LNCaP clone FGC (cell line): ENCODE measurements at places on chromosomes 2 and 18.

DNA sequence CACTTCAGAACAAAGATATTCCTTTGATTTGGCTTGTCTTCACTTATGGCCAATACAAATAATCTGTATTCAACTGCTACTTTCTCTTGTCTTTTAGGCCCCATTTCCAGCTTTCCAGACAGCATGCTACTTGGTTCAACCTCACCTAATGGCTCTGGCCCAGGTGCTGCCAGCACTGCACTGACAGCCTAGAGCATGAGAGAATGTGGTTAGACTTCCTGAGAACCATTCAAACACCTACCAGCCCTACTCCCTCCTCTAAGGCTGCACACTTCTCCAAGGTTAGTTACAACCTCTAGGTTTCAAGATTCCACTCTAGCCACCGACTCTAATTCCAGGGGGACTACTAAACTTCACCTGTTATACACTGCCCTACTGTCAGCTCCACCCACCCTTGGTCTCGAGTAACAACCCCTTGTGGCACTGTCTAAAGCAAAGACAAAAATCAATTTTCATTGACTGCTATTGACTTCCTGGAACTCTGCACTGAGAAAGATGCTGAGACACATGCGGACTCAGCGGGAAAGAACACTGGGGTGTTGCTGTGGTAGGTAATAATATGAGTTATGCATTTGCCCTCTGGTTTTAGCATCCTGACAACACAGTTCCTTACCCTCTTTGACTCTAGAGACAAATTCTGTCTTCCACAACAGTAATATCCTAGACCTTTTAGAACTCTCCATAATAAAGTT, 38.2 kb downstream of the PLEKHM3 start:
- DNase-seq = no peak

- no peak for DNase-seq
Measured at GRCh38 chr2:240888130-240888889, 7.6 kb downstream of the MAB21L4 start.

- DNase-seq = no peak
Measured at GRCh38 chr2:29009711-29010677, 28.9 kb downstream of the TOGARAM2 start.

DNA sequence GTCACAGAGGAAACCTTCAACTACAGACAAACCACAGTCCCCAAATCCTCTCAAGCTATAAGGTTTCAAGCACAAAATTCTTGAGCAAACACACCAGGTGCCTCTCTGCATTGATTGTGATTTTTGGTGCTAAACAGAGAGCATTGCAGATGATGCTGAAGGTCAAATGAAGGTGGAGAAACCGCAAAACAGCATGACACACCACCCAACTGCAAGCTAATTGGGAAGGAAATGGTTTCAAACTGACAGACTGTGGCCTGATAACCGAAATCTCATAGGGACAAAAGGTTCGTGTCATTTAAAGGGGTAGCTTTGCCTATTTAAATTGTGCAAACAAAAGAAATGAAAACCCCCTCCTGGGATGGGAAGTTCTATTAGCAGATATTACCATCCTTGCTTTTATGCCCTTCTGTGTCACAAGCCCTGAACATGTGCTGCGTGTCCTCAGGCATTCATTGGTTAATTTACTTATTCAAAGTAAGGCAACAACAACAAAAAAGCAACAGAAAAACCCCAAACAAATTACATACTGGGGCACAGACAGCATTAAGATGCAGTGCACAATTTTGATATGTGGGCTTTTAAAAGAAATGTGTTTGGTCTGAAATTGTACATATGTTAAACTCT, 154.9 kb downstream of the AQP4 start:
- DNase-seq = no peak

DNA sequence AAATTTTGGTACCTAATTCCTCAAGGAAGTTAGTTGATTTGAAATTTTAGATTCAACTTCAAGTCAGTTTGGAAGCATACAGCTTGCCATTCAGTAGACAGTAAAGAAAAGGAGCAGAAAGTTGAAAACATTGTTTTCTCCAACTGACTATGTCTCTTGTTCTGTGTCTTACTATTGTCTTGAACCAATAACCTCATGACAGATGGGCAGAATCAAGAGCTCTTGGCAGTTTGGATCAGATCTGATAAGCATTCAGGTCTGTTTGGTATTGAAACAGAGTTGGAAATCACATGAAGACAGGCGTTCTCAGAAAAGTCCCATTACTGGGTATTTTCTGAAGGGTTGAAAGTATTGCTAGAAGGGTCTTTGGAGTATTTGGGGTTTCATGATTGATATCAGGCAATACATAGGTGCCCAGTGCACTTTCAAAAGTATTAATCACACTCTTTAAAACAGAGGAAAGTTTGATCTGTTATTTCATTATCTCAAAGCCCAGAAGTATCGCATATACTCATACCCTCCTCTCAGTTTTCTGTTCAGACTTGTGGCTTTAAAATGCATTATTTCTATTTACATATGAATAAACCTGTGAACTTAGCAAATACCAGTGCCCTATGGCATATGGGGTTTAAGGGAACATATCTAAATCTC, 428.4 kb upstream of the ZEB2 start:
- DNase-seq = peak; percentile 18

DNA sequence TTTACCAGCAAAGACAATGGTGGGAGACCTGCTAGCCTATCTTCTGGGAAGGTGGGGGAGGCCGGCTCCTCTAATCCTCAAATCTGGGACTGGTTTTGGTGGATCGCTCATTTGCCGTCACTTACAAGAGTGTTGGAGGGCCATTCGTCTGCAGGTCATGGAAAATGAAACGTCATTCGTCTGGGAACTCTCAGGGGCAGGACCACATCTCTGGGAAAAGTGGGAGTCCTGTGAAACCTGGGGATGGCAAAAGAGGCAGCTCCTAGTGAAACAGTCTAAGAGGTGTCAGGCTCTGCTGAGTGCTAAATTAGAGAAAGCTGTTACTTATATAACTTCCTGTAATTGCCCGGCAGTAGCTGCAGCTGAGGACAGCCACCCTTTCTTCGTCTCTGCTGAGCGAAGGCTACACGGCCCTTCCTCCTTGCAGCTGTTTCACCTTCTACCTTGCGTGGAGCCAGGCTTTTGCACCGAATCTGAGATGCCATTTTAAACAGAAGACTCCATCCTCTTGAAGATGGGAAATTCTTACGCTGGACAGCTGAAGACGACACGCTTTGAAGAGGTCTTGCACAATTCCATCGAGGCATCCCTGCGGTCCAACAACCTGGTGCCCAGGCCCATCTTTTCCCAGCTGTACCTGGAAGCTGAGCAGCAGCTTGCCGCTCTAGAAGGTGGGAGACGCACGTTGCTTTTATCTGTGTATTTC, 22.4 kb downstream of the GREB1 start:
- no peak for DNase-seq

- no peak for DNase-seq
Measured at GRCh38 chr2:176085861-176086771, 2.4 kb upstream of the EVX2 start.

GRCh38 chr2:176137252-176137580, 7.7 kb downstream of the HOXD8 start:
- no peak for DNase-seq

- DNase-seq = no peak
Measured at GRCh38 chr18:27724362-27724761, 452.6 kb downstream of the CDH2 start.

DNA sequence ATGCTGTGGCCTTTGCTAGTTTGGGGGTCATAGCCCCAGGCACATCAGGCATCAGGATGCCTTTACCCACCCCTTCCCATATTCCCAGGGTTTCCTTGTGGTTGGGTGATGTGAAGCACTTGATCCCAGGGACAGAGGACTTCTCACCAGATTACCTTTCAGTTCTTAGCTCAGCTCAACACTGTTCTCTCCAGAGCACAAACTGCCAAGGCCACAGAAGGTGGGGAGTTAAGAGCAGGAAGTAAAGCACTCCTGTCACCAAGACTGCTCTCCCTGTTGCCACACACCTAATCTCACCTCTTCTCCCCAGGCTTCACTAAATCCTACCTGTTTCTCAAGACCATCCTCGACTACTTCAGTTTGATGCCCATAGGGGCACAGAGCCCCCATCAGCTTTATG, 25.9 kb downstream of the FHOD3 start:
- no peak for DNase-seq
